CD8-positive, alpha-beta T cell (primary cell): ENCODE measurements at places on chromosomes 16 and 17.
A peak's percentile ranks its signal among the peaks of the same experiment; 100 is the strongest.

DNA sequence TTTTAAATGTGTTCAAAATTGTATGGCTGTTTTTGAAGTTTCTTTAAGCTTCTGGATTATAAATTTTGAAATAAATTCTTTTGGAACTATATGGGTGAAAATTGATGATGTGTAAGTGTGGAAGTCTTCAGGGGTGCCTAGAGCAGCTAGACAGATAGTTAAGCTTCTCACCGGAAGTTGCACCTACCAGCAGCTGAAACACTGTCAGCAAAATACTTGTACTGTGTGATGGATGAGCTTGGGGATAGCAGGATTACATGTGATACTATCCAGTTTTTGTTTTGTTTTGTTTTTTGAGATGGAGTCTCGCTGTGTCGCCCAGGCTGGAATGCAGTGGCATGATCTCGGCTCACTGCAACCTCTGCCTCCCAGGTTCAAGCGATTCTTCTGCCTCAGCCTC lies 19.7 kb downstream of the RBL2 start:
- DNase-seq = no peak

DNA sequence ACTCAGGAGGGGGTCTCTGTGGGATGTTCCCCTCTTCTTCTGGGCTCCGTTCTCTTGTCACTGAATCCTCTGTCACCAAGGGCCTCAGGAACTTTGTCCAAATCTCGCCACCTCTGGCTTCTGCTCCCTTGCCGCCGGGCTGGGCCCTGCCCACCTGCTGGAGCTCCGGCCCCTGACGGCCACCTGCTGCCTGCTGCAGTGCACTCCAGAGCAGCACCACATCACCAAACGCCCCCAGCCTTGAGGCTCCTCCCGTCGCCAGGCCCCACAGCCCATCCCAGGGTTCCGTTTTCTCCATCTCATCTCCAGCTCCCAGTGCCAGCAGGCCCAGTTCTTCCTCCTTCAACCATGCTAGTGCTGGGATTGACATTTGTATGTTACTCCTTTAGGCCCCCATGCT lies 43.6 kb downstream of the FOXL1 start:
- DNase-seq = no peak

DNA sequence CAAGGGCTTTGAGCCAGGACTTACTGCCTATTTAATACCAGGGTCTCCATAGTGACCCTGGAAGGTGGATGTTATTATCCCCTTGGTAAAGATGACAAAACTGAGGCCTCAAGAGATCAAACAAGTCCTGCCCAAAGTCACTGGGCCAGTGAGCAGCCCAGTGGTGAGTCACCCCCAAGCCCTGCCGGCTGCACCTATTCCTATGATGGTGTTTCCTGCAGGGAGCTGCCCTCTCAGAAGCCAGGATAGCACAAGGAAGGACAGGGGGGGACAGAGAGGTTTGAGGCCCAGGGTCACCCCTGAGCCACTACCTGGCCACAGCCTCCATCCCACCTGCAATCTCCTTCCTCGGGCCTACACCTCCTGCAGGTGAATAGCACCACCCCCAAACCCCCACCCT lies 90.9 kb downstream of the SDK2 start:
- no peak for DNase-seq

DNA sequence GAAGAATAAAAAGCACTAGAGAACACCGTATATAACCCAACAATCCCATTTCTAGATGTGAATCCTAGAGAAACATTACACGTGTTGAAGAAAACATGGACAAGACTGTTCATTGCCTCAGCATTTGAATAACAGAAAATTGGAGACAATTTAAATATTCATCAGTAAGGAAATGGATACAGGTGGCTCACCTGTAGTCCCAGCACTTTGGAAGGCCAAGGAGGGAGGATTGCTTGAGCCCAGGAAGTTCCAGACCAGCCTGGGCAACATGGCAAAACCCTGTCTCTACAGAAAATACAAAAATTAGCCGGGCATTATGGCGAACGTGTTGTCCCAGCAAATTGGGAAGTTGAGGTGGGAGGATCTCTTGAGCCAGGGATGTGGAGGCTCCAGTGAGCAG lies 2.7 kb upstream of the ATAD5 start:
- DNase-seq = no peak

DNA sequence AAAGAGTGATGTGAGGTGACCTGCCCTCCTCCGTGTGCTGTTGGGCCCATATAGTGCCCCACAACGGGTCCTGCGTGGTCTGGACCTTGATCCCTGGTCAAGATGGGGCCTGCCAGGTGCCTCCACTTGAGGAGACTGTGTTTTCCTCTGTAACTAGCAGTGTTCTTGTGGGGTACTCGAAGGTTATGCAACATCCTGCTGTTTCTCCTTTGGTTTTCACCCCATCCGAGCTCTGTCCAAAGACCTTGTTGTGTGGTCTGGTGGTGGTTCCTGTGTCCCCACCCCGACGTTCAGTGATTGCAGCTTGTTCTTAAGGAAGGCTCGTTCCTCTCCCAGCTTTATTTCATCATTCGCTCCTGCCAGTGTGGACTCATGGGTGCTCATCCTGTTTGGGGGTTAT lies 38.7 kb upstream of the ZNF750 start:
- no peak for DNase-seq

DNA sequence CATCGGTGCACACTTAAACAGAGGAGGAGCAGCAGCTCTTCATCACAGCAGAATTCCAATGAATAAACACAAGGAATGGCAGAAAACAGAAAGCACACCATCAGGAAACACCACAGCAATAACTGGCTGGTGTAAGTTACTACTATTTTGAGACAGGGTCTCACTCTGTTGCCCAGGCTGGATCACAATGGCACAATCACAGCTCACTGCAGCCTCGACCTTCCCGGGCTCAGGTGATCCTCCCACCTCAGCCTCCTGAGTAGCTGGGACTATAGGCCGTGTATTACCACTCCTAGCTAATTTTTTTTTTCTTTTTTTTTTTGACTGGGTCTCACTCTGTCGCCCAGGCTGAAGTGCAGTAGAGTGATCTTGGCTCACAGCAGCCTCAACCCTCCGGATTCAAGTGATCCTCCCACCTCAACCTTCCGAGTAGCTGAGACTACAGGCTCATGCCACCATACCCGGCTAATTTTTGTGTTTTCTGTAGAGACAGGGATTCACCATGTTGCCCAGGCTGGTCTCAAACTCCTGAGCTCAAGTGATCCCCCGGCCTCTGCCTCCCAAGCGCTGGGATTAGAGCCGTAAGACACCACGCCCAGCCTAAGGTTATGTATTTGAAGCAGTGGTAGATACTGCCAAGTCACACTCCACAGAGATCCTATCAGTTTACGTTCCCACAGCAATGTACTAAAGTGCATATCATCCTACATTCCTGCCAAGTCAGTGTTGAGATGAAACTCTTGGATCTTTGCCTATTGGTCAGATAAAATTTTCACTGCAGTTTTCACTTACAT lies 20.7 kb downstream of the TRAP1 start:
- no peak for DNase-seq

- no peak for DNase-seq
Measured at GRCh38 chr16:3949946-3950342, 69.4 kb upstream of the CREBBP start.

GRCh38 chr16:59973966-59974365 lies 1239.8 kb upstream of the GOT2 start:
- DNase-seq = no peak

- DNase-seq = no peak
Measured at GRCh38 chr17:37084372-37084771, 135.6 kb downstream of the AATF start.

GRCh38 chr16:89444728-89445127 lies 45.6 kb downstream of the ANKRD11 start:
- DNase-seq = no peak

GRCh38 chr16:24189941-24190340 lies 66.2 kb upstream of the CACNG3 start:
- DNase-seq = no peak

DNA sequence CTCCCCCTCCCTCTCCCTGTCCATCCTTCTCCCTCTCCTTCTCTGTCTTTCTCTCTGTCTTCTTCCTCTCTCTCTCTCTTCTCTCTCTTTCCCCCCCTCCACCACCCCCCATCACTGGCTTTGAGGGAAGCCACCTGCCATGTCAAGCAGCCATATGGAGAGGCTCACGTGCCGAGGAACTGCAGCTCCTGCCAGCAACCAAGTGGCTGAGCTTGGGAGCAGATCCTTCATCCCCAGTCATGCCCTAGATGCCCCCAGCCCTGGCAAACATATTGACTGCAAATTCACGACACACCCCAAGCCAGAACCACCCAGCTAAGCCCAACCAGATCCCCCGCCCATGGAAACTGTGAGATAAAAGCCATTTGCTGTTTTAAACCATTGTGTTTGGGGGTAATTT lies 40.9 kb upstream of the RBFOX3 start:
- no peak for DNase-seq

DNA sequence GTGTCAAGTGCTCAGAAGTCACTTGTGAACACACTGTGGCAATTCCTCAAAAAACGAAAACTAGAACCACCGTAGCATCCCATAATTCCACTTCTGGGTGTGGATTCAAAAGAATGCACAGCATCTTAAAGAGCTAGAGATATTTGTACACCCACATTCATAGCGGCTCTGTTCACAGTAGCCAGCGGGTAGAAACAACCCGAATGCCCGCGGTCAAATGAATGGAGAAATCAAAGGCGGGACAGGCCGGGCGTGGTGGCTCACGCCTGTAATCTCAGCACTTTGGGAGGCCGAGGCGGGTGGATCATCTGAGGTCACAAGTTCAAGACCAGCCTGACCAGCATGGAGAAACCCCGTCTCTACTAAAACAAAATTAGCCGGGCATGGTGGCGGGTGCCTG lies 337.5 kb downstream of the SEC14L1 start:
- no peak for DNase-seq

GRCh38 chr16:2904100-2904921 lies 7.4 kb upstream of the FLYWCH1 start:
- DNase-seq = peak; percentile 71

- peak; percentile 79 for DNase-seq
Measured at GRCh38 chr16:8867932-8868415, 832 bp downstream of the CARHSP1 start.

GRCh38 chr16:68995011-68995504 lies 110.4 kb upstream of the HAS3 start:
- no peak for DNase-seq

DNA sequence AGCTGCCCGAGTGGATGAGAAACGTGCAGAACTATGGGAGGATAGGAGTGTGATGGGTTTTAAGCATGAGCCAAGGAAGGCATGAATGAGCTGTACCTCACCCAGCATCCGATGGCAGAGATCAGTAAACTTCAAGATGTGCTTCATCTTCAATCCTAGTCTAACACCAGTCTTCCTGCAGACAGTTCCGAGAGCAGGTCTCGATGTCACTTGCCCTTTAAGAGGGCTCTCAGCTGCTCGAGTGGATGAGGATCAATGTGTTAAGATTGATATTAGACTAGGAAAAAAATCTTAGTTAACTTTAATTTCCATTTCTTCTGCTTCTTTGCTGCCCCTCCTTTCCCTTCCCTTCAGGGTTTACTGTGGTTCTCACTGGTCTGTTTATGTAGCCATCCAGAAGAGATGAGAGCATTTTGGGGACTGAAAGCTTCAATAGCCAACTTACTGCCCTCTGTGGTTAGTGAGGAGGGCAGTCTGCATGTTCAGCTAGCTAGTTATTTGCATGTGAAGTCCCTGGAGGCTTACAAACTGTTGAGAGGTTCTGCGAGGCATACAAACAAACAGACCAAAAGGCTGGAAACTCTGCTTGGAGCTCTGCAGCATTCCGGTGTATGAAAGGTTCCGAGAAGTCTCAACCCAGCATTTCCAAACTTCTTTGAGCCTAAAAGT lies 15.3 kb downstream of the KLHL36 start:
- no peak for DNase-seq

GRCh38 chr17:72423286-72423589 lies 302.4 kb downstream of the SOX9 start:
- DNase-seq = no peak

GRCh38 chr17:31311526-31311925 lies 2.3 kb downstream of the EVI2B start:
- peak; percentile 43 for DNase-seq

DNA sequence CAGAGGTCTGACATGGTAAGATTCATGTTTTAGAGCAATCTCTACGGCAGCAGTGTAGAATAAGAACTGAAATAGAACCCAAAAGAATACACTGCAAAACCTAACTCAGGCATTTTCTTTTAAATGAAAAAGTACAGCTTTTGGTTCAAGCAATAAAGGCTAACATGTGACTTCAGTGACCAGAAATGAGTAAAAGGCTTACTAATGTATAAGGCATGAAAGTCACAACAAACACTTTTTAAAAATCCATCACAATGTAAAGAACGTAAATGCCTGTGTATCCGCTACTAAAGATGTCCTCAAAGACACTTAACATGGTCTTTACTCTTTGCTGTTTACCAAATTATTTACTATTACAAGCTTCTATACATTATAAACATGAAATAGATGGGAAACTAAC lies 16.6 kb downstream of the KIAA0753 start:
- DNase-seq = no peak

DNA sequence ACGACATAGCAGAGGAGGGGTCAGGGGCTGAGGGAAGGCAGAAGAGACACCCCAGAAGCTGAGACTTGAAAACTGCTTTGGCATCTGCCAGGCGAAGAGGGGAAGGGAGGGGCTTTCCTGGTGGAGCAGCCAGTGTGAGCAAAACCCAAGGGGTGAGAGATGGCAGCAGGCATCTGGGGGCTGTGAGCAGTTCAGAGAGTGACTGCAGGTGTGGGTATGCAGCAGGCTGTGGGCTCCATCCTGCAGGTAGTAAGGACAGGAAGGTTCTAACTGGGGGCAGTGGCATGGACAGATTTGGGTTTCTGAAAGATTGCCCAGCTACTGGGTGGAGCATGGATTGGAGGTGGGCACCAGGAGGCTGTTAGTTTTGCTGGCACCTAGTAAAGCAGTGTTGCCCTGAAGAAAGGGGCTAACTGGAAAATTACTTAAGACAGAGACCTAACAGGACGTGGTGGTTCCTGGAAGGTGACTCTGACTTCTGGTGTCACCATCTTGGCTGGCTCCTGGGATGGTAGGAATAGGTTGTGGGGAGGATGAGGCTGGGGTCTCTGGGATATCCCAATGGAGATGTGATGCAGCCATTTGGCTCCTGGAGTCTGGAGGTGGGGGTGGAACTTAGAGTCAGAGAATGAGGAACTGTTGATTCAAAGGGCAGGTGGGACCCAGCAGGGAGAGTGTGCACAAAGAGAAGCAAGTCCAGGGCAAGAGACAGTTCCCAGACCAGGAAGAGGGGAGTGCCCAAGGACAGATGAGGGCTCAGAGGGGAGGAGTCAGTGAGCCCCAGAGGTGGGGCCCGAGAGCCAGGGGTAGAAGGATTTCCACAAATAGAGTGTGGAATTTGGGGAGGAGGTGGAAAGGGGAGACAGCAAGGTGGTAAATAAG lies 11.2 kb downstream of the BCL7C start:
- no peak for DNase-seq

DNA sequence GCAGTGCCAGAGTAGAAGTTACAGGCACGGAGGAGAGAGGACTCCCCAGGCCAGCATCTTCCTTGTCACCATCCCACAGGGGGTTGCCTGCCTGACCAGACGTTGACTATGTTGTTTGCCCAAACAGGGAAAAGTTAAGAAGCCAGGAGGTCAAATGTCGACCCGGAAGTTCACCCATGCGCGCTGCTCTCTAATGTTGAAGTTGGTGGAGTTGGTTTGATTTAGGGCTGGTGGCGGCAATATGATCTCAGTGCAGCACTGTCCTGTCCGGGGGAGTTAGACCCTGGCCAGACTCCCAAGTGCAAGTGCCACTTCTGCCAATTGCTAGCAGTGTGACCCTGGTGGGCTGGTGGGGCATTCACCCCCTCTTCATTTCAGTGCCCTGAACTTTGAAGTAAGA lies 30.4 kb downstream of the RGS9 start:
- DNase-seq = no peak
